ENCODE measurements at places on chromosomes 3 and 15.

GRCh38 chr15:82159922-82160321 is 102.6 kb downstream of the EFL1 start:
- DNase-seq, result no peak

DNA sequence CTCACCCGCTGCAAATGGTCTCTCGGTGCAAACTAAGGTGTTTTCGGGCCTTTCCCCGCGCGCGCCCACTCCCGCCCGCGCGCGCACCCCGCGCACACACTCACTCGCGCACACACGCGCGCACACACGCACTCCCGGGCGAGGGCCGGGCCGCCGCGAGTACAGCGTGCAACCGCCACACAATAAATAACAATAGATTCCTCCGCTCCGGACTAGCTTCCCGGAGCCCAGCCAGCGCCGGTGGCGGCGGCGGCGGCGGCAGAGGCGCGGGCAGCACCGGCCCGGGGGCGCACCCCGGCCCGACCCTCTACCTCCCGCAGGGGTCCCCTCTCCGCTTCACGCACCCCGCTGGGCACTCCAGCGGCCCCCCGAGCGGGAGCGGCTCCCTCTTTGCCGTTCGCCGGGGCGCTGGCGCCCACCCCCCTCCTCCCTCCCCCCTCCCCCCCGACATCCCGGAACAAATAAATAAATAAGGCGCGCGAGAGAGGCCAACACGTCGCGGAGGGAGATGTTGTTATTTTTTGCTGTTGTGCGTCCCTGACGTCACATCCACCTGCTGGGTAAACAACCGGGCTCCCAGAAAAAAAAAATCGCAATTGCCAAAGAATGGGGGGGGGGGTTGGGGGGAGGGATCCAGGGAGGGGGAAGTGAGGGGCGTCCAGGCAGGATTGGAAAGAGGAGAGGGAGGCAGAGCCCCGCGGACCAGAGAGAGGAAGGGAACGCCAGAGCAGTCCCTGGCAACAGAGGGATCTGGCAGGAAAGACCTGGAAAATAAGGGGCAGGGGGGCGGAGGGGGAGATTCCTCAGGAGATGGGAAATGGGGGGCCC is at the start of gene FOXP1:
Gene FOXP1, minus strand, starts transcription at position 163 of the 828 bp plus-strand sequence. CDS start 385,347 bp downstream, outside the sequence.
- peak; percentile 69 for DNase-seq

- DNase-seq, result no peak
Observed at GRCh38 chr15:44545913-44546802, 9.2 kb downstream of the EIF3J start.

DNA sequence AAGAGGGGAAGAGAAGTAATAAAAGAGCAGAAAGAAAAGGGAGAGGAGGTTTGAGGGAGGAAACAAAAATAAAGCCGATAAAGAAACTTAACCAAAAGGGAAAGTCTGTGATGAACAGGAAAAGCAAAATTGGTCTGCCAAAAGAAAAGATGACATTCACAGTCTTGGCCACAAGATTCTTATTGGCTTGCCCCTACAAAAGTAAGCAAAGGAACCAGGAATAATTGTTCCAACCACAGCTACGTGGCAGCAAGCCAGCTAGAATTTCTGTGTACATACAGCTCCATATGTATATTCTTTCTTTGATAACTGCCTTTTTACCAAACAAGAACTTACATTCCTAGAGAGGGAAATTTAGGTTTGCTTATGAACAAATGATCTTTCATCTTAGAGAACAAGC is 79.6 kb downstream of the MLH1 start:
- DNase-seq, result no peak

GRCh38 chr15:98855815-98856531 is 151.6 kb downstream of the PGPEP1L start:
- DNase-seq, result no peak

DNA sequence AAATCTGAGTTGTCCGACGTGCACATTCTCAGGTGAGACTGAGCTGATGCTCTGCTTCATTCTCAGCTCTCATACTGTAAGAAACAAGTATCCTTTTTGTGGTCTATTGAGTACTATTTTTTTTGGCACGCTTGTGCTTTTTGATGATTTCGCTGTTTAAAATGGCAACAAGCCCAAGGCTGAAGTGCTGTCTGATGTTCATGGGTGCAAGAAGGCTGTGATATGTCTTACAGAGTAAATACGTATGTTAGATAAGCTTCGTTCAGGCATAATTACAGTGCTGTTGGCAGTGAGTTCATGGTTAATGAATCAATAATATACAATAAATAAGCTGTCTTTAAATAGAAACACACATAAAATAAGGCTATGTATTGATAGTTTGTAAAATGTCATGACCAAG is 27.2 kb downstream of the AQR start:
- DNase-seq, result no peak

DNA sequence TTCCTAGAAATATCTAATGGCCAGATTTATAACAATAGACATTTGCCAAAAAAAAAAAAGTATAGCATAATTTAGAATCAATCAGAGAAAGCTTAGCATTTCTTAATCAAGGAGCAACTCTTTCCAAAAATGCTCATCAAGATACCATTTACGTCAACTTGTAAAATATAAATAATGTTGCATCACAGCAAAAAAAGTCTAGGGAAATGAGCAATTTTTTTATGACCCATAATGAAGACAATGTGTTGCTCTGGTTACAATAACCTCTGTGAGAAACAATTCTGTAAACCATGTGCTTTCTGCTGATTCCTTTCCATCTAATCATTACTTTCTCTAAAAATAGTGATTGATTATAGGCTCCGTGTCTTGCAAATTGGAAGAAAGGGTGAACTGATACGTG is 36.3 kb downstream of the KBTBD8 start:
- no peak for DNase-seq

GRCh38 chr3:139505829-139506386 is 29.6 kb upstream of the RBP2 start:
- no peak for DNase-seq

DNA sequence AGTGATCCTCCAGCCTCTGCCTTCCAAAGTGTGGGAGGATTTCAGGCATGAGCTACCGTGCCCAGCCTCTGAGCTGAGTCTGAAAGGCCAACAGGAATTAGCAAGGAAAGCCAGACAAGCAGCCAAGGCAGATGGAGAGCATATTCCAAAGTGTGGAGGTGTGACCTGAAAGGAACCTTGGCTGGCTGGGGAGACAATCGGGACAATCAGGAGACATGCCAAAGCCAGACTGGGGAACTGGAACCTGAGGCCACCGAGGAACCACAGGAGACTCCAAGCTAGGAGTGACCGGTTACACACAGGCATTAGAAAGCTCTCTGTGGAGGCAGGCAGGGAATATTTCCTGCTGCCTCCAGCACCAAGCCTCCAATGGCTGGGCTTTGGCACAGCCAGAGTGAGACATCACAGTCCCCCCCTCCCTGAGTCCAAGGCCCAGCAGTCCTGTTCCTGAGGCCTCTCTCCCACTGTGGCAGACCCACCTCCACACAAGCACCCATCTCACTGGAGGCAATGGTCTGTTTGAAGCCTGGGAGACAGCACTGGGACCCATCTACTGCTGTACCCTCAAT is 4.5 kb upstream of the C15orf39 start:
- no peak for DNase-seq

DNA sequence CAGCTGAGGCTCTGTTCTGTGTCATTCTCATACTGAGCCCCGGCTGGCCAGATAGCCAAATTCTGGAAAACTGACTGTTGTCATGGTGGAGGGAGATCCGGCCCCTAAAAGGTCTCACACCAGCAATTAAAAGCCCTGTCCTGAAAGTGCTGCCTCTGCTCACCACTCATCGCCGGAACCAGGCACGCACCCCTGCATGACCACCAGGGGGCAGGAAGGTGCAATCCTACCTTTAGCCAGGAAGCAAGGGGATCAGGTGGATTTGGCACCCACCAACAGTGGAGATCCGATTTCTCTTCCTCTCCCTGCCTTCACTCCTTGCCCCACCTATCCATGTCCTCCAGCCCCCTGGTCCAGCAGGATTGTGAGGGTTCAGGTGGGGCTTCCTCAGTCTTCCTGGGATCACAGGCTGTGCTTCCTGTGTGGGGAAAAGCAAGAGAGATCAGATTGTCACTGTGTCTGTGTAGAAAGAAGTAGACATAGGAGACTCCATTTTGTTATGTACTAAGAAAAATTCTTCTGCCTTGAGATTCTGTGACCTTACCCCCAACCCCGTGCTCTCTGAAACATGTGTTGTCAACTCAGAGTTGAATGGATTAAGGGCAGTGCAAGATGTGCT is 16.1 kb upstream of the CACNA2D2 start:
- peak; percentile 82 for DNase-seq

- DNase-seq, result no peak
Observed at GRCh38 chr3:143612541-143612940, 235.7 kb downstream of the SLC9A9 start.

GRCh38 chr3:132332082-132332481 is 14.9 kb downstream of the ACP3 start:
- DNase-seq, result no peak

DNA sequence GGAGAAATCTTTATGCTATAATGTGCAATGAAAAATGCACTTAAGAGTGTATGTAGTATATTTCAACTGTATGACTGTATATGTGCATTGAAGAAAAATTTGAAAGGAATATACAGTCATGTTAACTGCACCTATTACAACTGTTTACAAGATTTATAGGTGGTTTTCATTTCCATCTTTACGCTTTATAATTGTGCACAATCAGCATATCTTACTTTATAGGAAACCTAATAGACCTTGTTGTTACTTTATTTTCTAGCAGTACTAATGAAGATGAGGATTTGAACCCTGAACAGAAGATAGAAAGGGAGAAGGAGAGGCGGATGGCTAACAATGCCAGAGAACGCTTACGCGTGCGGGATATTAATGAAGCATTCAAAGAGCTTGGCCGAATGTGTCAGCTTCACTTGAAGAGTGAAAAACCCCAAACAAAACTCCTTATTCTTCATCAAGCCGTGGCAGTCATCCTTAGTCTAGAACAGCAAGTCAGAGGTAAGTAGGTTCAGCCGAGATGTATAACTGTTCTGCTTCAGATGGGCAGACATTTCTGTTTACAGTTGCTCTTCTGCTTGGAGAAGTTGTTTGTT is 103.4 kb upstream of the CGNL1 start:
- no peak for DNase-seq

GRCh38 chr3:106093616-106094015 is 224.8 kb upstream of the CBLB start:
- no peak for DNase-seq
